HFFc6 (cell line): ENCODE measurements at places on chromosomes 5 and 9. TPM values are rescaled to one million over a fixed set of nuclear protein-coding genes. Genes with fewer than 3 reads are reported as not detected.

DNA sequence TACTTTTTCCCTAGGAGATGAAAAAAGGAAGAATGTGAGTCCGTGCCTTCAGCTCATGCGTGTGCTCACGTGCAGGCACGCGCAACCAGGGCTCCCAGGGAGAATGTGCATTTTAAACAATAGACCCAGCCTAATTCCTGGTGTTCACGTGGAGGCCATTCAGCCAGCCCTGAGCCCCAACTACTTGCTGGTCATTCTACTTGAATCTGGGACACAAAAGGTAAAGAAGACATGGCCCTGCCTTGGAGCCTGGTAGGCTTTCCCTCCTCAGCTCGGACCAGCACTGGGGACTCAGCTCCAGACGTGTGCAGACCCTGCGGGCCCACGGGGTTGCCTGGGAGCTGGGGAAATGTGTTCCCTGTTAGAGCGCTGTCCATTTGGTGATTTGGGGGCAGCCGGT is 125.5 kb downstream of the MVB12B start:
- DNase-seq, result no peak
- peaks cover 3% of the 10 kb centered on the region for H3K27me3 ChIP-seq
- no peaks in the 10 kb centered on the region for H3K36me3 ChIP-seq
- no peak overlapping the region for H3K27ac ChIP-seq
- no peaks in the 10 kb centered on the region; the same call in 1 of the 2 replicates for H3K4me1 ChIP-seq

DNA sequence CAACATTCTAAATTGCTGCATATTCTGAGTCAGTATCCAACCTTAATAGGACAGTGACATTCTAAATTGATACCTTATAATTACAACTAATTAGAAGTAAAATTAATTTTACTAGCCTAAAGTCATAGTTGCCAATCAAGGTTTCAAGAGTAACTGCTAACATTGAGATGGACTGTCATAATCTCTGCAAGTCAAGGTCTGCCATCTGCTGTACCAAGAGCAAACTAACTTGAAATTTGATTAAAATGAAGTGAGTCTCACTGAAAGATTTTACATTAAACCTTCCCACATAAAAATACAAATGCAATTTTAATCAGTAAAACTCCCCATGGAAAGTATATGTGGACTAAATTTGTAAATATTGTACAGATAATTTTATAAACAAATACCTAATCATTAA is 235.3 kb downstream of the PRDM9 start:
- no peak for DNase-seq
- no peaks in the 10 kb centered on the region for H3K27me3 ChIP-seq
- no peaks in the 10 kb centered on the region for H3K4me1 ChIP-seq

DNA sequence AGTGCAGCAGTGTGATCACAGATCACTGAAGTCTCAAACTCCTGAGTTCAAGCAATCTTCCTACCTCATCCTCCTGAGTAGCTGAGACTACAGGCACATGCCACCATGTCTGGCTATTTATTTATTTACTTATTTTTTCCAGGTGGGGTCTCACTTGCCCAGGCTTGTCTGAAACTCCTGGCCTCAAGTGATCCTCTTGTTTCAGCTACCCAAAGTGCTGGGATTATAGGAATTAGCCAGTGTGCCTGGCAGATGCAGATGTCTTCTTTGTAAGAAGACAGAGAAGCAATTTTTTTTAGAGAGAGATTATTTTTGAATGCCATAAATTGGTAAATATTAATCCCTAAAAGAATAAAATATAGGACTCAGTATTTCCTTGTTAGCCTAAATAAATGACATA is 54.3 kb downstream of the CHSY3 start:
- no peaks in the 10 kb centered on the region for H3K4me1 ChIP-seq
- H3K4me3 ChIP-seq, result no peak overlapping the region
- H3K27ac ChIP-seq, result no peak overlapping the region
- no peaks in the 10 kb centered on the region for H3K27me3 ChIP-seq
- H3K36me3 ChIP-seq, result 0 out of 2 replicates have a peak, but pooled peaks cover 4% of the 10 kb centered on the region

GRCh38 chr5:86689103-86689729 is 71.5 kb downstream of the COX7C start:
- H3K27me3 ChIP-seq, result peaks cover 3% of the 10 kb centered on the region
- H3K4me3 ChIP-seq, result no peak overlapping the region
- no peak for DNase-seq
- no peak overlapping the region for H3K27ac ChIP-seq
- no peaks in the 10 kb centered on the region for H3K36me3 ChIP-seq
- no peaks in the 10 kb centered on the region for H3K4me1 ChIP-seq

GRCh38 chr5:124870070-124870469 is 123.6 kb upstream of the ZNF608 start:
- DNase-seq, result no peak
- H3K27ac ChIP-seq, result no peak overlapping the region
- H3K27me3 ChIP-seq, result peaks cover 1% of the 10 kb centered on the region; the same call in 1 of the 2 replicates

GRCh38 chr9:136078498-136079011 is 16.5 kb downstream of the NACC2 start:
- no peak for DNase-seq
- H3K4me3 ChIP-seq, result no peak overlapping the region
- peaks cover 8% of the 10 kb centered on the region; the same call in 1 of the 2 replicates for H3K36me3 ChIP-seq
- no peak overlapping the region for H3K27ac ChIP-seq
- H3K27me3 ChIP-seq, result no peaks in the 10 kb centered on the region; the same call in 1 of the 2 replicates

GRCh38 chr5:150448334-150448733 is 1.2 kb downstream of the RPS14 start:
- no peak for DNase-seq

DNA sequence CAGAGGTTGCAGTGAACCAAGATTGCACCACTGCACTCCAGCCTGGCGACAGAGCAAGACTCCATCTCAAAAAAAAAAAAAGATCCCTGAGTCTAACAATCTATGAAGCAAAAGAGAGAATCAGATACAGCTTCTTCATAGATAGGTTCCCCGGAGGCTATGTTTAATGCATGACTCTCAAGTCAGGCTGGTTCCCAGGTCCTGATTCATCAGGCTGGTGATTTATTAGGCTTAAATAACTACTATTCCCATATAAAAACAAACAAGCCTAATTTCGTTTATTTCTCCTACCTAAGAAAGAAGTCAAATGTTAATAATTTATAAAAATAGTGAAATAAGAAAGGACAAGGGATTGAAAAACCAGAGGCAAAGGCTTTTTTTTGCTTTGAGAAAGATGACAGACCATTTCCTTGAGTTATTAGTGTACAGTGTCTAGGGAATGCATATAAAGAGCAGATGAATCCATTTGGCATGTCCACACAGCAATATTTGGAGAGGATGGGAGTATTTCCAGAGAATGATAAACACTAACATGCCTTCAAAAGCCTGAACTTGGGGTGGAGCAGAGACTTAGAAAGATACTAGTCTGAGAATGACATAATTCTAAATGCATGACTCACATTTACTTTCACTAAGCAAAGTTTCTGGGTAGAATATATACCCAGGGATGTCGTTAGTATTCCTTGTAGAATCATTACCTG is 115.3 kb downstream of the NREP start:
- peaks cover 14% of the 10 kb centered on the region; the same call in 1 of the 2 replicates for H3K27me3 ChIP-seq
- H3K36me3 ChIP-seq, result peaks cover 27% of the 10 kb centered on the region
- no peak overlapping the region; the same call in 1 of the 2 replicates for H3K4me3 ChIP-seq
- DNase-seq, result peak; percentile 87
- peak overlapping the region; percentile 23 for H3K27ac ChIP-seq

GRCh38 chr5:60677850-60678664 is 21.9 kb downstream of the DEPDC1B start:
- peaks cover 27% of the 10 kb centered on the region for H3K4me1 ChIP-seq
- H3K27ac ChIP-seq, result peak overlapping the region; percentile 62
- H3K36me3 ChIP-seq, result no peaks in the 10 kb centered on the region
- H3K4me3 ChIP-seq, result peak overlapping the region; percentile 52; the same call in 1 of the 2 replicates
- H3K27me3 ChIP-seq, result no peaks in the 10 kb centered on the region; the same call in 1 of the 2 replicates

DNA sequence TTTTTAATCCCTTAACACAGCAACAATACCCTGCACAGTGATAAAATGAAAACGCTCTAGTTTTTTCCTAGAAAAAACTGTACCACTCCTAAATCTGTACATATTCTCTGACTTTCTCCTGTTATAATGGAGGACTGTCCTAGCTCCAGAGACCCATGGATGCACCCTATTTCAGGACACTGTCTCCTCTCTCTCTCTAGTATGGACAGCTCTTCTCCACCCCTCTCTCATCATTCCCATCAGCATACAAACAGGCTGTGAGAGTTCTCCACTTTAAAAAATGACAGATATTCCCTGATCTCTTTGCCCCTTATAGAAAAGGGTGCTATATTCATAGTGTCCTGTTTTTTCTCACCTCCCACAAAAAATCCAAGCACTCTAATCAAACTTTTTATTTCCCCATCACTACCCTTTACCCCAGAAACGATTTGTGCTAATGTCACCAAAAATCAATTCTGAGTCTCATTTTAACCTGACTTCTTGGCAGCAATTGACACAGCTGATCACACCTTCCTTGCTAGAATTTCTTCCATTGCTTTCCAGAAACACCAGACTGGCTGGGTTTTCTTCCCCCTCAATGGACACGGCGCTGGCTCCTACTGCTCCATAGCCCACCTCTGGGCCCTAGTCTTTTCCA is 20.7 kb downstream of the ZNF608 start:
- H3K4me1 ChIP-seq, result no peaks in the 10 kb centered on the region
- H3K4me3 ChIP-seq, result no peak overlapping the region
- H3K27me3 ChIP-seq, result peaks cover 6% of the 10 kb centered on the region
- no peaks in the 10 kb centered on the region for H3K36me3 ChIP-seq
- no peak overlapping the region for H3K27ac ChIP-seq

DNA sequence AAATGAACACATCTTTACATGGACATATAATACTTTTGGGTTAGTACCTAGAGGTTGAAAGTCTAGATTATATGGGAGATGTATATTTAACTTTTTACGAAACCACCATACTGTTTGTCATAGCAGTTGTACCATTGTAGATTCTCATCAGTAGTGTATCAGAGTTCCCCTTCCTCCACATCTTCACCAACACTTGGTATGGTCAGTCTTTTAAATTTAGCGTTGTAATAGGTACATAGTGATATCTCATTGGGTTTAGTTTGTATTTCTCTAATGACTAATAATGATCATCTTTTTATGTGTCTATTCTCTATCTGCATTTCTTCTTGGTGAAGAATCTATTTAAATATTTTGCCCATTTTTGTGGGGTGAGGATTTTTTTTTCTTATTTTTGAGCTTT is 137.5 kb downstream of the NR3C1 start:
- DNase-seq, result no peak
- H3K4me3 ChIP-seq, result no peak overlapping the region
- peaks cover 31% of the 10 kb centered on the region for H3K36me3 ChIP-seq
- H3K4me1 ChIP-seq, result peaks cover 27% of the 10 kb centered on the region

GRCh38 chr5:92980491-92980890 is 600.5 kb downstream of the NR2F1-AS1 start:
- H3K27me3 ChIP-seq, result no peaks in the 10 kb centered on the region
- no peak for DNase-seq

DNA sequence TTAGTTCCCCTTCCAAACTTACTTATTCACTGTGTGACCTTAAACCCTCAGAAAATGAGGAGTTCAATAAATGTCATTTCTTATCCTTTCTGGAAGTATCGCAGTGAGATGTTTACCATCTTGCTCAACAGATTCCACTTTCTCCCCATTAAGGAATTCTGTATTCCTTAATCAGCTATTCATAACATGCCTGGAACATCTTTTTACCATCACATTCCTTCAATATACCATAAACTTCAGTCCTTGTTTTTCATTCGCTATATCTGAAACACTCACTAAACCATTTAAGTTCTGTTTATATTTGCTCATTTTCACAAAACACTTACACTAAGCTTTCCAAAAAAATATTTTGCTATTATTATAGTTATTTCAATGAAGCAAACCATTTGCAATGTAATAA is 1158.6 kb downstream of the CDH12 start:
- no peak overlapping the region for H3K4me3 ChIP-seq
- H3K36me3 ChIP-seq, result no peaks in the 10 kb centered on the region
- H3K27me3 ChIP-seq, result no peaks in the 10 kb centered on the region
- H3K27ac ChIP-seq, result no peak overlapping the region

DNA sequence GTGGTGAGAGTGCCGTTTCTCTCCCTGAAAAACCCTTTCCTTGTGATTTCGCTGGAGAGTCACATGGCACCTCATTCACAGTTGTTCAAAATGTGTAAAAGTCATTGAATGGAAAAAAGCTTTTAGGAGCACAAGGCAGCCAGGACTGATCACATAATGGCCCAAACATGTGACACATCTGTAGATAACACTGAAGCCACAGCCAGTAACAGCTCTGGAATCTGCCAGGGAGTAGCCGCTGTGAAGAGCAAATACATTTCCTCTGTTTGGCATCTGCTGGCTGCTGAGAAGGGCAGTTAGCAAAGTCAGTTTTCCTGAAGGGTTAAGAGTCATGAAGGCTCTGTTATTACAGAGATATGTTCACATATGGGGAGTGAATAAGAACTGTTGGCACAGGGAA is 271.8 kb downstream of the NNT start:
- H3K36me3 ChIP-seq, result no peaks in the 10 kb centered on the region
- H3K4me1 ChIP-seq, result no peaks in the 10 kb centered on the region
- H3K27me3 ChIP-seq, result no peaks in the 10 kb centered on the region

- no peaks in the 10 kb centered on the region for H3K36me3 ChIP-seq
- no peaks in the 10 kb centered on the region for H3K27me3 ChIP-seq
- H3K4me3 ChIP-seq, result no peak overlapping the region
- no peak for DNase-seq
Measured at GRCh38 chr9:9997585-9997984, 615.2 kb downstream of the PTPRD start.

DNA sequence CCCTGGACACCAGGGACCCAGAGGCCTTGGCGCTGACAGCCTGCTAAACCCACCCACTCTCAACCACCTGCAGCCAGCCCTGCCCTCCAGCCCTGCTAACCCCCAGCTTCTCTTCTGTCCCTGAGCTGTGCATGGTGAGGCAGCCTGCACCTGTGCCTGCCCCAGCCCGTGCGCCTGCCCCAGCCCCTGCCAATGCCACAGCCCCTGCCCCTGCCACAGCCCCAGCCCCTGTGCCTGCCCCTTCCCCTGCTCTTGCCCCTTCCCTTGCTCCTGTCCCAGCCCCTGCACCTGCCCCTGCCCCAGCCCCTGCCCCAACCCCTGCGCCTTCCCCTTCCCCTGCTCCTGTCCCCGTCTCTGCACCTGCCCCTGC is 43.3 kb upstream of the IRX4 start:
- no peak overlapping the region for H3K4me3 ChIP-seq
- no peaks in the 10 kb centered on the region for H3K4me1 ChIP-seq
- H3K27ac ChIP-seq, result no peak overlapping the region
- H3K36me3 ChIP-seq, result no peaks in the 10 kb centered on the region
- DNase-seq, result no peak
- peaks cover 4% of the 10 kb centered on the region for H3K27me3 ChIP-seq

GRCh38 chr9:20538092-20538491 is 84.2 kb downstream of the MLLT3 start:
- H3K27ac ChIP-seq, result no peak overlapping the region
- H3K36me3 ChIP-seq, result peaks cover 29% of the 10 kb centered on the region
- H3K4me3 ChIP-seq, result no peak overlapping the region
- H3K27me3 ChIP-seq, result no peaks in the 10 kb centered on the region; the same call in 1 of the 2 replicates
- H3K4me1 ChIP-seq, result peaks cover 18% of the 10 kb centered on the region
- DNase-seq, result no peak

- no peak overlapping the region for H3K27ac ChIP-seq
- peaks cover 12% of the 10 kb centered on the region; the same call in 1 of the 2 replicates for H3K27me3 ChIP-seq
- no peak for DNase-seq
- no peaks in the 10 kb centered on the region for H3K4me1 ChIP-seq
- H3K36me3 ChIP-seq, result no peaks in the 10 kb centered on the region
- H3K4me3 ChIP-seq, result no peak overlapping the region
Measured at GRCh38 chr5:67900514-67900913, 315.0 kb upstream of the PIK3R1 start.

IL3 gene
- total RNA-seq, result not detected in 3 replicates

PTGS1 gene
- total RNA-seq, result 30.5 to 109 TPM (median 36.0 TPM) in 3 replicates

LCN9 gene
- not detected in 3 replicates for total RNA-seq

PHF24 gene
- total RNA-seq, result not detected in 2 replicates

CNTNAP3B gene
- total RNA-seq, result not detected in 3 replicates

FYB1 gene
- total RNA-seq, result 0.38 to 1.6 TPM (median 1.4 TPM) in 3 replicates

CCDC183 gene
- total RNA-seq, result 0.27 to 0.28 TPM in 2 of 3 replicates, not detected in the other

PCDHGA2 gene
- 1.5 to 3.7 TPM (median 2.8 TPM) in 3 replicates for total RNA-seq

SLC36A3 gene
- not detected in 3 replicates for total RNA-seq

FBXO10 gene
- total RNA-seq, result 6.5 to 7.6 TPM (median 7.1 TPM) in 3 replicates

PCDHB6 gene
- 0.14 to 0.81 TPM (median 0.25 TPM) in 3 replicates for total RNA-seq

ANKRD18A gene
- total RNA-seq, result not detected in 3 replicates

DEPDC1B gene
- 2.7 to 5.7 TPM (median 5.3 TPM) in 3 replicates for total RNA-seq
